ENCODE measurements at places on chromosomes 2 and 18.

DNA sequence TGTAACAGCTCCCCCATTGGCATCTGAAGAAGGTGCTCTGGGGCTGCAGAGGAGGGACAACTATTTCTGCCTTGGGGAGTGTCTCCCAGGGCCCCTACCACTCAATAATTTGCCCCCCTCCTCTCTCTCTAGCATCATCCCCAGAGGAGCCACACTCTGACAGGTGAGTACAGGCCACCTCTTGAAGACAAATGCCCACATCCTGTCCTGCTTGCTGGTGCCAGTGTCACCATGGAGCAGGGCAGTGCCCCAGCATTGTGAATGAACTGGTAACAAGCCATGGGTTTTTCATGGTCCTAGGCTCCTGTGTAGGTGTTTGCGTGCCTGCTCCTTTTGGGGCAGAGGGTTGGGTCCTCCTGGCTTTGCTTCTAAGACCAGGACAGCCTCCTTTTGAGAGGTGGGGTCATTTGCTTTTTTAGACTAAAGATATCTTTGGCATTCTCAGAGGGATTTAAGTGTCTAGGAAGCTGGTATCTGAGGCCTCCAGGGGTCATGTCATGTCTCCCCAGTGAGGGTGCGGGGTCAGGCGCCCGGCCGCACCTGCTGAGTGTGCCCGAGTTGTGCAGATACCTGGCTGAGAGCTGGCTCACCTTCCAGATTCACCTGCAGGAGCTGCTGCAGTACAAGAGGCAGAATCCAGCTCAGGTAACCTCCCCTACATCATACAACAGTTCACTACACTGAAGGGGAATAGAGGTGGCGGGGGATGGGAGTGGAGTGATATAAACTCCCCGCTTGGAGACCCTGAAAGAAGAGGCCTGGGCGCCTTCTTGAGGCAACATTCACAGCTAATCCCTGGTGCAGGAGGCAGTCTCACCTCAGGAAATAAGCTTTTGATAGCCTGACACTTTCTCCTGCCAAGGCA, 1.8 kb downstream of the RETREG2 start:
- no peak for DNase-seq

DNA sequence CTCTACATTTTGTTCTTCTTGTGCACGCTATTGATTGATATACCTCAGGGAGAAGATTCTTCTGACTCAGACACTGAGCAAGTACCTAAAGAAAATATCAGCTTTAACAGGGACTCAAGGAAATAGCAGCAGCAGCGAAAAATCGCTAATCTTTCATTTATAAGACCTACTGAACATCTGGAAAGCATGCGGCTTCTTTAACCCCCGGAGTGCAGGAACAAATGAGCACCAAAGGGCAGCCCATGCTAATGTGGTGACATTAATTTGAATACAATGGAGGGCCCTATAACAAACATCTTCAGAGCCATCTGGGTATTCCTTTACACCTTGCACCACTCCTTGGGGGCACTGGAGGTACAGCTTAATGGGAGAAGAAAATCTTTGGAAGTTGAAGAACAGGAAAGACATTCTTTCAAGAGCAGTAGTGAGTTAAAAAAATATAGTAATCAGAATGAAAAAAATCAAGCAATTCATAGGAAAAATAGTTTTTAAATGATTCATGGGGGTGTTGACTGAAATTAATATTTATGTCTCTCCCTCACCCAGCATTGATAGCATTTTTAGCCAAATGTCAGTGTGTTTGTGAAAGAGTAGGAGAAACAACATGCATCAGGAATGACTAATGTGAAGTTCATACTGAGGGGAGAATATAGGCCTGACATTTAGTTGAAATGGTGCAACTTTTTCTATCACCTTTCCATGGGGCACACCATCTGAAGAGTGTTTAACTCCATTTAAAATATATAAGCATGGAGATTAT, 281.7 kb downstream of the HRH4 start:
- no peak for DNase-seq

DNA sequence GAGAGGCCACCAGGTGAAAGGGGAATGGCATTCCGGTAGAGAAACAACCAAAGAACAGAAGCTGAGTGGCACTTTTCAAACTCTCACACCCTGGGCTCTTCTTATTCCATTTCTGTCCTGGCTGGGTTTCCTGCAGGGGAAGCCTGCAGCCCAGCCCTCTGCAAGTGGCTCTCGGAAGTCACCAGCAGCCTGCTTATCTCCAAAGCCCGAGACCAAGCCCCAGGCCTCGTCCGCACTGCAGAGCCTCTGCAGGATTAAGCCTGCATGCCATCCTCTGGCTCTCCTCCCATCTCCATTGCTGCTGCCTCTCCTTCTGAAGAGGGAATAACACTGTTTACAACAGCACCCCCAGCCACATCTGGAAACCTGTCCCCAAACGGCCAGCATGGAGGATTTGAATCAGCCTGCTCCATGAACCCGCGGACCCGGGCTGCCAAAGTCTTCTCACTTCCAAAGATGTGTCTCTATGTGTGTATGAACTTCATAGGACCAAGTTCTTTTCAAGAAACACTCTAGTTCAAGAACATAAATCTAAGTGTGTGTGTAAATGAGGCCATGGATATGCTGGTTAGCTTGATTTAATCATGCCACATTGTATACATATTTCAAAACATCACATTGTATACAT, 54.2 kb downstream of the DIPK1C start:
- DNase-seq, result no peak

GRCh38 chr2:43714164-43714563, 37.9 kb upstream of the C1GALT1C1L start:
- no peak for DNase-seq

DNA sequence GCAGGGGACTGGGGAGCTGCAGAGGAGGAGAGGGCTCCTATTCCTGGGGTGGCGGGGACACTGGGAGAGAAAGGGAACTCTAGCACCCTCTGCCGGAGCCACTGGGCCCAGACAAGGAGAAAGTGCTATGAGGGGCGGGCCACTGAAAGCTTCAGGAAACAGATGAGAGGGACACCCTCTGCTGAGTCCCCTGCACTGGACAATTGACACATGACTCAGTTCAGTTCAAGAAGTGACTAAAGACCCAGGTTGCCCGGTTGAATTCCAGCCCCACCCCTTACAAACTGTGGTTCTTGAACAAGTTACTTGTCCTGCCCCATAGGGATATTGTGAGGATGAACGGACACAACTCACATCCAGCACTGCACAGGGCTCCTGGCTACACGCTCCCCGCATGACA, 5.0 kb downstream of the RUFY4 start:
- peak; percentile 50 for DNase-seq
